ENCODE measurements at places on chromosomes 7 and 10.

- DNase-seq, result no peak
Observed at GRCh38 chr10:108095932-108096925, 931.7 kb upstream of the SORCS1 start.

DNA sequence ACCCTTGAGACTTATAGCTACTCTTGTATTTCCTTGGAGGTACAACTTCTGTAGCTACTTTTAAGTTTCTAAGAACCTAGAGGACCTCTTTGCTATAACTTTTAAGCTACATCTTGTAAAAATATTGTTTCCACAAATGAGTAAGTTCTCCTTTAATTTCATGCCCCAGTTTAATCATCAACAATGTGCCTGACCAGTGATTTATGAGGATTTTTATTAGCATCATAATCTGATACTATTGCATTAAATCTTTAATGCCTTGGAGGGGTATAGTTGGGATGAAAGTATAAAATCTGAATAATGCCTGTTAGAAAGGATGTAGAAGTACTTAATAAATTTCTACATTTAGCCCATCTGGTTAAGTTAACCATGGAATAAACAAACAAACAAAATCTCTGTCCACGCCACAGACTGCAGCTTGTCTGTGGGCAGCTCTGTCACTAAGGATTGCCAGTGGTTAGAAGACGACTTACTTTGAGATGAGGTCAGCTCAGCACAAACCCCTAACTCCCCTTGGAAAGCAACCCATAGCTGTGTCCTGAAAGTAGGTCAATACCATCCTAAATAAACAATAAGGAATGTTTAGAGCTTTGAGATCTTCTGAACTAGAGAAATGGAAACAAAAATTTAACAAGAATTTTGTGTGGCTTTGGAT, 18.3 kb downstream of the UBE2D1 start:
- no peak for DNase-seq

DNA sequence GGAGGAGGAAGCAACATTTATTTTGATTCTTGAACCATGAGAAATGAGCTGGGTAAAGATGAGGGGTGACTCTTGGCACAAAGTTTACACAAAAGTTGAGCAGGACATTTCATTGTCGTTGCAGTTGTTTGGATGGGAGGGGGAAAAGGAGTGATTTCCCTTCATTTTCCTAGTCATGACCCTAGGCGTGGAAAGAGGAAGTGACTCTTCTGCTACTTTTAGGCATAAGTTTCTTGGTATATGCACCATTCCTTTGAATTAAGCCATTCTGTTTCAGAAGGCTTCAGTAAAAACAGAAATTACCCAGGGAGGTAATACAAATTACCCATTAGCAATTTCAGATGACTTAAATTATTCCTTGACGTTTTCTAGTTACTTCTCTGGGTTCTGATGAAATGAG, 113.9 kb upstream of the FAM171A1 start:
- no peak for DNase-seq

- no peak for DNase-seq
Observed at GRCh38 chr7:133587903-133588302, 335.0 kb downstream of the EXOC4 start.

DNA sequence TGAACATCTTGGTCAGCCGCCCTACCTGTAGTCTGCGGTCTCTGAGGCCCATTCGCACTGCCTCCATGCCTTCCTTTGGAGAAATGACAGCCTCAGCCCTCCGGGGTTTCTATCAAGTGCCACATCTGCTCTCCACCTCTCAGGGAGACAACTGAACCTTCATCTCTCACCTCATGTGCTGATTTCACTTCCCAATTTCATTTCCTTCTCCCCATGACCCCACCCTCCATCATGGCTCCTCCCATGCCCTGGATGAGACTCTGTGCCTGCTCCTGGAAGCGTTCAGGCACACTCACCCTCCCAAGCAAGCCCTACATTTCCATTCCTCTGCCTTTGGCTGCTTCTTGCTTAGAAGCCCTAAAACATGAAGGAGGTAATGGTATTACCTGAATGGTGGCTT, 7.8 kb upstream of the SCD start:
- DNase-seq, result no peak

DNA sequence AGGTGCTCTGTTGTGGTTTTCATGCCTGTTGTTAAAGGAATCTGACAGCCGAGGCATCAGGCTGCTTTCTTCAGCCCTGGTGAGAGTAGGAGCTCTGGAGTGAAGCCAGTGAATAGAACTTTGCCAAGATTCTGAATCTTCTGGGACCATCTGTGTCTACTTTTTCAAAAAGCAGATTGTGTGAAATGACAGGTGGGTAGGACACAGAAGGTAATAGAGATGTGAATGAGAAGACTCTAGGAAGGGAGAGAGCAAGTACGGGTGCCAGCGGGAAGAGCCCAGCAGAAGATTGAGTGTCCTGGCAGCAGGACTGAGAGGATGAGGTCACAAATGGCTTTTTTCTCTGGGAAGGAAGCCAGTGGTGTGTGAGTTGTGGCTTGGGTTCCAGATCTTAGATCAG, 429.2 kb downstream of the SDK1 start:
- no peak for DNase-seq

- no peak for DNase-seq
Observed at GRCh38 chr10:52245547-52245946, 68.5 kb upstream of the DKK1 start.

DNA sequence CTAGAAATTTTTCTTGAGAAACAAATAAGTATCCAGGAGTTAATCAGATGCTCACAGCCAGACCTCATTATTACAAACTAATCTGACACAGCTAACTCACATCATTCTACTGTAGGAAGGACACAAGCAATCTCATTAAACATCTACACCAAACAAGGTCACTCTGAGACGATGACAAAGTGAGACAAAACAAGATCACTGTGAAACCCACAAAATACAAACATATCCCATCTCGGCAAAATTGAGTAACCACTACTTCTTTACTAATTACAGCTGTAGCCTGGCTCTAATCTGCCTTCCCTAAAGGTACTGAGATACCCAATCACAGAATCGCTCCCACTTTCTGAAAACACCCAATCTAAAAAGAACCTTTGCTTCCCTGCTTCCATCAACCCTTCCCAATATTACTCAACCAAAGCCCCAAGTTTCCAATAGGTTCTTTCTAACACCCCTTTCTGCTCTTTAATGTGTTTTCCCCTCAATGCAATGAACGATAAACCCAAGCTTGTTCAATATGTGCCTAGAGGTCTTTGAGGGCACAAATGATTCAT, 26.9 kb downstream of the CCDC6 start:
- DNase-seq, result no peak

DNA sequence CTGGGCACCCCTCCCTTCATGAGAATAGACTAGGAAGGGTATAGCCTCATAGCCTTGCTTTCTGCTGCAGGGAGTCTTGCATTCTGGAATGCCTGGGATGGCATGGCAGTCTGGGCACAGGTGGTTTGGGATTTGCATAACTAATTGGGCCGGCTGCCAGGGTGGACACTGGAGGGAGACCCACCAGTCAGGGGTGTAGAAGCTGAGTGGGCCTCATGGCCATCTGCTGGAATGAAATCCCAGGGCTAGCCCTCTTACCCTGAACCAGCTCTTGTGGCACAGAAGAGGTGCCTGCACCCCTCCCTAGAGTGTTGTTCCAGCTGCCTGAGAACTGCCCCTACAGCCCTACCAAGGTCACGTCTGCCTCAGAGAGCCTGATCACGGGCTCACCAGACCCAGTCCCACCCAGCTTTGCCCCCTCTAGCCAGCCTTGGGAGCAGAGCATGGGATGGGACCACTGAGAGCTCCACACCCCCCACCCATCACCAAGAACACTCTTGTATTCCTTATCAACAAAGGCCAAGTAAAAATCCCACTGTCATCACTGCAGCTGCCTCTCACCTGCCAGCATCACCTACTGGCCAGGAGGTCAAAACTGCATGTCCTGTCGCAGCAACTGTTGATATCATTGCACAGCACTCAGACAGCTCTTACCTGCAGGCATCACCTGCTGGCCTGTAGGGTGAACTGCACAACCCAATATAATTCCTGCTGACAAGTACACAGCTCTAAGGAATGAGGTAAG, 148.9 kb downstream of the ZEB1 start:
- DNase-seq, result no peak

GRCh38 chr10:8305876-8306652, 251.6 kb downstream of the GATA3 start:
- DNase-seq, result no peak

DNA sequence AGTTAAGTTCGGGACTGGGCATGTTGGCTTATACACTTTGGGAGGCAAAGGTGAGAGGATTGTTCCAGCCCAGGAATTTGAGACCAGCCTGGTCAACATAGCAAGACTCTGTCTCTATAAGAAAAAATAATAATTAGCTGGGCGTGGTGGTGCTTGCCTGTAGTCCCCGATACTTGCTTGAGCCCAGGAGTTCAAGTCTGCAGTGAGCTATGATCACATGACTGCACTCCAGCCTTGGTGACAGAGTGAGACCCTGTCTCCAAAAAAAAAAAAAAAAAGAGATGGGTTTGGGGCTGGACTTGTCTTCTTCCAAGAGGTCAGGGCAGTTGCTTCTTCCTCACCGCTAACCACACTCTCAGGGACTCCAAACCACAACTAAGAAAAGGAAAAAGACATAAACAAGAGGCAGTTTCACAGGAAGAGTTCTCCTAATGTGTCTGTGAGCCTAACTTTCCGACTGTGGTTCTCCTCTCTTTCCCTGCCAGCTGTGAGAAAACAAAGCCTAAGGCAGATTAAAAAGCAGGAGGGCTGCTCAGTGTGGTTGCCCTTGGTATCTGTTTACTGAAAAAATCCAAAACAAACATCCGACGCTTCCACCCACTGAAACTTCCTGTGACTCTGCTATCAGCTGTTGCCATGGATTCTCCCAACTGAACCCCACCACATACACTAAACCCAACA, 2.4 kb upstream of the SERPINE1 start:
- no peak for DNase-seq

DNA sequence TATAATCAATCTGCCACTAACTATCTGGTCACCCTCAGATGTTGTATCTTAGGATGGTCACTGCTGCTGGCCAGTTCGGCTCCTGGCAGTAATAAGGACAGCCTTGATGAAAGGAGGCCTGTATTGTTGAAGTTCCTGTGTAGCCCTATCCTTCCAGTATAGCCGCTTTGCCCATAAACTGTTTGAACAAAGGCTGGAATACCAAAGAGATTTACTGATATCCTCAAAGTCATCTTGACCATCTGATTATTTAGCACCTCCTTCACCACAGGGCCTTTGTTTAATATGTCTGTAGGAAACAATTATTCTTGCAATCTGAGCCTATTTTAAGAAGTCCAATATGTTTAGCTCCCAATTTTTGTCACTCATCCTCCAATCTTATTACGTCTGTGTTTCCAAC, 77.7 kb downstream of the HYCC1 start:
- no peak for DNase-seq

DNA sequence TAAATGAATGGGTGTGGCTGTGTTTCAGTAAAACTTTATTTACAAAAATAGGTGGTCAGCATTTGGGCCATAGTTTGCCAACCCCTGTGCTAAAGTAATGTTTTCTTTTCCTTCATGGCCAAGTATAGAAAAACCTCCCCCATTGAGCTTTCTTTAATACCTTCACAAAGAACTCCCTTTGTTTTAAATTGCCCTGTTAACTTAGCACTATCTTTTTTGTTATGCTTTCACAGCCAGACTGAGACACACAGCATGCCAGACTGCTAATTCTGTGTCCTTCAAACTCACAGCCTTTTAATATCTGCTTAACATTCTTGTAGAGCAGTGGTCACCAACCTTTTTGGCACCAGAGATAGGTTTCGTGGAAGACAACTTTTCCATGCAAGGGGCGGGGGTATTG, 78.0 kb downstream of the GFRA1 start:
- no peak for DNase-seq

DNA sequence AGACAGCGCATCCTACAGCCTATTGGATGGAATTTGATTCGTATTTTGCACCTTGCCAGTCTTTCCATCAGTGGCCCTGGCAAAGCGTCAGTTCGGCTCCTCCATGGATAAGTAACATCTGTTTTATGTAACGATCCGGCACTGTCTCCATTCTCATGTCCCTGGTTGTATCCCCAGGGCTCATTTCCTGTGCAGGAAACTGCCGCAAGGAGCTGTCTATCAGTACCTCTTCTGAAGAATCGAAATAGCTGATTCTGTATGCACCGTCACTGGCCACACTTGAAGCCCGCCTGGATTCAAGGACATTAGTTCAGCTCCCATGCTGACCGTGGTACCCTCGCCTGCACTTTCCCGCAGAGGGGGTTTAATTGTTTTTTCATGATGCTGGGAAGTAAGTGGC, 53.1 kb upstream of the NPS start:
- DNase-seq, result no peak
